Activated B cell treated with CpG ODN at 0.5 μM for 24 hours (primary cell): ENCODE measurements at places on chromosomes 12 and 14. TPM values are rescaled to one million over a fixed set of nuclear protein-coding genes. Genes with fewer than 3 reads are reported as not detected.

Gene NINJ2
- total RNA-seq = 3.0 and 3.6 TPM in 2 replicates

DNA sequence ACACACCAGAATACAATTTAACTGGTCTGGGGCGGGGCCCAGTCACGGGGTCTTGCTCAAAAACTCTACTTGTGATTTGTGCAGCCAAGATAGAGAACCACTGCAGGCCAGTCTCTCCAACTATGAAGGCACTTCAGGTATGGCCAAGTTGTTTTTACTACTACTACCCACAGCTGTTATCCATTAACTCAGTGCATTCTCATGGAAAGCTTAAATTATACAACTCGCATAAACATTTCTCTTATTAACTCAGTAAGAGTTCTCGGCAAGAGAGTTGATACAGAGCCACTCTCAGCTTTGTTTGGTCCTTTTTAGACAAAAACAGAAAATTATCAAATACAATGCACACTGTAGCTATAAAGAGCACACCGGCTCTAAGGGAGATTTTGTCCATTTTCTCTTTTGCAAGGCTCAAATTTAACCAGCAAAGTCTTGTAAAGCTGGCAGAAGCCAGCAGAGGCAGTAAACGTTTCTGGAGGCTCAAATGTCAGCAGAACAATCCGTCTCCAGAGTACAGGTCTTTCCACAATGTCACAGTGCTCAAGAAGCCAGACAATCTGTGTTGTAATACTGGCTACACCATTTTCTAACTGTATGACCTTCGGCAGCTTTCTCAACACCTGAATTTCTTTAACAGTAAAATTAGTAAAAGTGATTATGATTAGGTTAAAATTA, 85.9 kb downstream of the PTGER2 start:
- H3K27ac ChIP-seq = no peak overlapping the region
- H3K4me3 ChIP-seq = no peak overlapping the region
- H3K36me3 ChIP-seq = no peaks in the 10 kb centered on the region

DNA sequence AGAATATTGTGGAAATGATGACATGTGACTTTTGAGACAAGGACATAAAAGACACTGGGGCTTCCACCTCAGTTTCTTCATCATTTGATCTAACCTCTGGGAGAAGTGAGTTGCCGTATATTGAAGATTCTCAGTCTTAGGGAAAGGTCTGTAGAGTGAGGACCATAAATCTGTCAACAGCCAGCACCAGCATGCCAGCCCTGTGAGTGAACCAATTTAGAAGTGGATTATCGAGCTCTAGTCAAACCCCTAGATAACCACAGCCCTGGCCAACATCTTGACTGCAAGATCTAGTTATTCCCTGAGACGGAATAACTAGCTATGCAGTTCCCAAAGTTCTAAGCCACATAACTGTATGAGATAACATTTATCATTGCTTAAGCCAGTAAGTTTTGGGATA, 108.8 kb upstream of the PTPRR start:
- no peaks in the 10 kb centered on the region for H3K36me3 ChIP-seq
- no peak for DNase-seq
- H3K4me3 ChIP-seq = no peak overlapping the region
- no peak overlapping the region for H3K27ac ChIP-seq
- no peaks in the 10 kb centered on the region for H3K27me3 ChIP-seq

- H3K4me1 ChIP-seq = no peaks in the 10 kb centered on the region
- DNase-seq = no peak
- H3K27ac ChIP-seq = no peak overlapping the region
- H3K4me3 ChIP-seq = no peak overlapping the region
Observed at GRCh38 chr12:14207905-14208551, 157.5 kb upstream of the ATF7IP start.

Gene INHBE
- 0.07 and 0.29 TPM in 2 replicates for total RNA-seq

Gene ADCY6
- 0.37 and 0.60 TPM in 2 replicates for total RNA-seq

GRCh38 chr12:79592865-79593264, 97.9 kb downstream of the PAWR start:
- peaks cover 35% of the 10 kb centered on the region for H3K36me3 ChIP-seq
- H3K27me3 ChIP-seq = no peaks in the 10 kb centered on the region
- no peak for DNase-seq
- H3K27ac ChIP-seq = no peak overlapping the region

- no peaks in the 10 kb centered on the region for H3K4me1 ChIP-seq
- no peaks in the 10 kb centered on the region for H3K36me3 ChIP-seq
- no peak for DNase-seq
Observed at GRCh38 chr12:9039397-9039977, 50.1 kb downstream of the KLRG1 start.

GRCh38 chr14:73250781-73251500, 13.6 kb downstream of the PAPLN start:
- no peak for DNase-seq
- no peaks in the 10 kb centered on the region for H3K36me3 ChIP-seq
- no peak overlapping the region for H3K27ac ChIP-seq
- peaks cover 32% of the 10 kb centered on the region for H3K4me1 ChIP-seq
- no peak overlapping the region for H3K4me3 ChIP-seq

Gene PLEKHG3
- total RNA-seq = 0.07 TPM in 2 replicates

Gene PDZRN4
- total RNA-seq = not detected in 2 replicates

DNA sequence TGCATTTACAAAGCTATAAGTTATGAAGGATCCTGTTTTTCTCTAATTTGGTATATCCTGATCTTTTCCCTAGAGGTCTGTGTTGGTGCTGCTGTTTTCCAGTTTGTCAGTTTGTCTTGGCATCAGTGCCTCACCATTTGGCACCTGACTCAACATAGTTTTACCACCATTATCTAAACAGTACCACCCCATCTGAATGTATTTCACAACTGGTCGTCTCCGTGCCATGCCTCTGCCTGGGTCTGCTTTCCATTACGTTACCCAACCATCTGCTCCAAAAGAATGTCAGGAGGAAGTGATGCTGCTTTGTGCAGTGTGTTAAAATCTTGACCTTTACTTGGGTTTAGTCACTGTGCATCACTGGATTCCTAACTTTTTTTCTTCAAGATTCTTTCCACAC, 129.3 kb upstream of the RASSF8 start:
- no peaks in the 10 kb centered on the region for H3K4me1 ChIP-seq
- no peak overlapping the region for H3K27ac ChIP-seq
- H3K4me3 ChIP-seq = no peak overlapping the region
- H3K36me3 ChIP-seq = no peaks in the 10 kb centered on the region
- no peak for DNase-seq

- DNase-seq = no peak
- no peaks in the 10 kb centered on the region for H3K36me3 ChIP-seq
- H3K4me1 ChIP-seq = no peaks in the 10 kb centered on the region
- H3K27me3 ChIP-seq = peaks cover 5% of the 10 kb centered on the region
- no peak overlapping the region for H3K27ac ChIP-seq
Observed at GRCh38 chr14:63203618-63204406, 431 bp upstream of the RHOJ start.

GRCh38 chr12:50218386-50218785, 51.2 kb upstream of the CERS5 start:
- H3K4me1 ChIP-seq = peaks cover 6% of the 10 kb centered on the region
- H3K27me3 ChIP-seq = no peaks in the 10 kb centered on the region
- no peak overlapping the region for H3K27ac ChIP-seq
- DNase-seq = no peak
- H3K4me3 ChIP-seq = no peak overlapping the region
- H3K36me3 ChIP-seq = no peaks in the 10 kb centered on the region

- peaks cover 44% of the 10 kb centered on the region for H3K4me1 ChIP-seq
- H3K4me3 ChIP-seq = no peak overlapping the region
- no peak overlapping the region for H3K27ac ChIP-seq
- DNase-seq = no peak
- H3K36me3 ChIP-seq = peaks cover 83% of the 10 kb centered on the region
- H3K27me3 ChIP-seq = no peaks in the 10 kb centered on the region
Observed at GRCh38 chr12:56641219-56641618, 4.6 kb downstream of the ATP5F1B start.

GRCh38 chr12:7937833-7938506, 2.0 kb upstream of the SLC2A3 start:
- no peaks in the 10 kb centered on the region for H3K36me3 ChIP-seq
- no peak overlapping the region for H3K4me3 ChIP-seq
- DNase-seq = no peak
- no peaks in the 10 kb centered on the region for H3K4me1 ChIP-seq
- no peak overlapping the region for H3K27ac ChIP-seq
- H3K27me3 ChIP-seq = no peaks in the 10 kb centered on the region

DNA sequence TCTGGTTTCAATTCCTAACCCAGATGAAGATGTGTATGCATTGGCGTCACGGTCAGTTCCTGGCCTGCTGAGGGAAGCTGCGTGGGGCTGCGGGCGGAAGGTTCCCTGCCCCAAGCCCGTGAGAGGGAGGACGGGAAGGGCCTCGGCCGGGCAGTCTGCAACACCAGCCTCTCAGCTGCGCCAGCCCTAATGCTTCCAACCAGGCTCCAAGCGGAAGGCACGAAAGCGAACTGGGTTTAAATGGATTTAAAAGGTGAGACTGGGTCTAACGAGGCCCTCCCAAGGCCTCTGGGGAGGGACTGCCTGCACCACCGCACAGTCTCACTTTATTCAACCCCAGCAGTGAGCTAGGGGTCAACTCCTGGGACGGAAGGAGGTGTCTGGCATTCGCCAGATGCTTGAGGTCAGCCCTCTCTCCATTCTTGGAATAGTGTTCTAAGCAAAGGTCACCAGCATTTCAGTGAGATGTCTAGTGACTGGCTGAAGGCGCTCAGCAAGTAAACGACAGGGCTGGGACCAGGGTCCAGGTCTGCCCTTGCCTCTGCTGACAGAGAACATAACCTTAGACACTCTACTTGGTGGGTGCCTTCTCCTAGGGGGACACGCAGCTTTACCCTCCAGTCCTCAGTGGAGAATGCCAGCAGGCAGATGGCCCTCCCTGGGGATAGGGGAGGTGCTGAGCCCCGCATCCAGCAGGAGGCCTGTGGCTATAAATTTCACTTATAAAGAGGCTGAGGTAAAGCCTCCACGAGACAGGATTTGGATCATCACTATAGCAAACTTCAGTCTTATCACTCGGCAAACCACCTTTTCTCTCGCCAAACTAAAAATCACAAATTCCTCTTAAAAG, 92.2 kb downstream of the PIWIL1 start:
- DNase-seq = no peak
- no peaks in the 10 kb centered on the region for H3K4me1 ChIP-seq
- H3K4me3 ChIP-seq = no peak overlapping the region
- no peaks in the 10 kb centered on the region for H3K27me3 ChIP-seq
- no peak overlapping the region for H3K27ac ChIP-seq

- H3K36me3 ChIP-seq = no peaks in the 10 kb centered on the region
- DNase-seq = no peak
- H3K27ac ChIP-seq = no peak overlapping the region
- H3K4me1 ChIP-seq = no peaks in the 10 kb centered on the region
- no peak overlapping the region for H3K4me3 ChIP-seq
Observed at GRCh38 chr14:99929601-99930000, 135.6 kb upstream of the EVL start.

Gene IAPP
- total RNA-seq = not detected in 2 replicates

- no peaks in the 10 kb centered on the region for H3K4me1 ChIP-seq
- peaks cover 16% of the 10 kb centered on the region for H3K27me3 ChIP-seq
- no peak overlapping the region for H3K27ac ChIP-seq
- DNase-seq = no peak
Observed at GRCh38 chr14:90118027-90118426, 56.2 kb downstream of the KCNK13 start.

Gene COCH
- total RNA-seq = 10.2 and 10.4 TPM in 2 replicates

- no peaks in the 10 kb centered on the region for H3K36me3 ChIP-seq
- no peaks in the 10 kb centered on the region for H3K4me1 ChIP-seq
- no peak overlapping the region for H3K27ac ChIP-seq
- DNase-seq = no peak
- H3K27me3 ChIP-seq = peaks cover 13% of the 10 kb centered on the region
Observed at GRCh38 chr14:96178461-96179321, 25.9 kb upstream of the BDKRB2 start.

GRCh38 chr12:89334548-89335169, 17.6 kb downstream of the DUSP6 start:
- H3K4me3 ChIP-seq = no peak overlapping the region
- no peak for DNase-seq
- no peaks in the 10 kb centered on the region for H3K36me3 ChIP-seq
- H3K27ac ChIP-seq = no peak overlapping the region
- H3K4me1 ChIP-seq = peaks cover 11% of the 10 kb centered on the region

- no peak overlapping the region for H3K27ac ChIP-seq
- no peak overlapping the region for H3K4me3 ChIP-seq
- no peak for DNase-seq
- H3K27me3 ChIP-seq = peaks cover 6% of the 10 kb centered on the region
- H3K4me1 ChIP-seq = no peaks in the 10 kb centered on the region
Observed at GRCh38 chr12:46788072-46788887, 37.5 kb downstream of the SLC38A4 start.

Gene CLEC4A
- total RNA-seq = 1.3 and 2.5 TPM in 2 replicates

Gene TMEM179
- total RNA-seq = not detected in 2 replicates
